EH (cell line): ENCODE measurements at places on chromosomes 3 and 15.

DNA sequence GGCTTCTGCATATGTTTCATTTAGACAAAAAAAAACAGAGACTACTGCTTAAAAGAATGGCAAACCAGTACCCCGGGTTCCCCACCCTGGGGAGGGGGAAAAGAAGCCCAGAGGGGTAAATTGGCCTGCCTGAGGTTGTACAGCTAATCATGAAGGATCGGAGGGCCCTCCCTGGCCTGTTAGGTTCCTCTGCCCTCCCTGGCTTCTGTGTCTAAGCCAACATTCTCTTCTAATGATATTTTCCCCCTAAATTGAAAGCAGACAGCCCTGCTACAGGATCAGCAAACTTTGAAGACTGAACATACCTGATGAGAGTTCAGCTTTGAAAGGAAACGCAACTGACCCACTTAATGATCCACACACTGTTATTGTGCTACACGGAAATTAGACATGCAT lies 2.5 kb downstream of the ARHGAP31 start:
- DNase-seq: no peak

DNA sequence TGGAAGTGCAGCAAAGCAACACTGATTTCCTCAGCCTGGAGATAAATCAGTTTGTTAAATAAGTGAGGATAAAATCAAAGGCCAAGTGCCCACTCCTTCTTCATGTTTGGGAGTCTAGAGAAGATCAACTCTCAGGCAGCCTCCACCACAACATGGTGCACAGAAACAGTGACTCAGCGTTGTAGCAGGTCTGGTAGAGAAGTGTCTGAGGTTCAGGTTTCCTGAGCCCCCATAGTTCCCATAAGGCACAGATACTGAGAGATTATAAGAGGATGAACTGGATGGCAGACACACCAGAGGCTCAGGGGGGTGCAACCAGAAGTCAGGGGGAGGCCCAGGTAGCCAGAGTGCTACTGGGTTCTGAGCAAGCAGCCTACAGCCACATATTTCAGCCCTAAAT lies 166.7 kb downstream of the FRMD5 start:
- DNase-seq: peak; percentile 29

- DNase-seq: no peak
Observed at GRCh38 chr3:43159876-43160255, 54.0 kb upstream of the POMGNT2 start.

DNA sequence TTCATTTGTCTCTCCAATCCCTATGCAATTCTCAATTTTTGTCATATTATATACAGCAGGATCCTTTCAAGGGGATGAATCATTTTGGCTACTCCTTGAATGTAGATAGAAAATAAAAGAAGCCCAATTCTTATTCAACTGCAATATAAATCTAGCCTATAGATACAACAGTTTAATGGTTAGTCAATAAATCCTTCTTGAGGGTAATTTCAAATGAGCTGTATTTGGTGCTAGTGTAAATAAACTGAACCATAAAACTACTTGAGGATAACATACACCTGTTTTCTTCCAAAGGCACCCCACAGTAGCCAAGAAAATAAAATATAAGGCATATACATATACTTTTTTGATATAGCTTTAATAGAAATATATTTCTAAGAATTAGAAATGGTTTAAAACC lies 830.3 kb downstream of the ROBO1 start:
- no peak for DNase-seq

DNA sequence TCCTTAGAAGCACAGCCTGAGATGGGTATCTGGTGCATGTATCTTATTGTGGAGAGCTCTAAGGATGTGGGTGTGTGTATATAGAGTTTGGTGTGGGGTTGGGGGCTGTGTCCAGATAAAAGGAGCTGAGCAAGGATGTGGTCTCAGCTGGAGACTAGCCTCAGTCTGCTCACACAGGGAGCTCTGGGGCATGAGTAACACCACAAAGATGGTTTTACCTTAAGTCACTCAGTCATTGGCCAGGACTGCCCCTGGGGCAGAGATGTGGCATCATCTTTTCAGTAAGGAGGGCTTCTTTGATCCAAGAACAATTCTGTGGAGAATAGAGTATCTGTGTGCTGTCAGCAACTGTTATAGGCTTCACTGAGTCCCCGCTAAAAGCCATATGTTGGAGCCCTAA lies 163.4 kb upstream of the NUDT16 start:
- DNase-seq: peak; percentile 68

DNA sequence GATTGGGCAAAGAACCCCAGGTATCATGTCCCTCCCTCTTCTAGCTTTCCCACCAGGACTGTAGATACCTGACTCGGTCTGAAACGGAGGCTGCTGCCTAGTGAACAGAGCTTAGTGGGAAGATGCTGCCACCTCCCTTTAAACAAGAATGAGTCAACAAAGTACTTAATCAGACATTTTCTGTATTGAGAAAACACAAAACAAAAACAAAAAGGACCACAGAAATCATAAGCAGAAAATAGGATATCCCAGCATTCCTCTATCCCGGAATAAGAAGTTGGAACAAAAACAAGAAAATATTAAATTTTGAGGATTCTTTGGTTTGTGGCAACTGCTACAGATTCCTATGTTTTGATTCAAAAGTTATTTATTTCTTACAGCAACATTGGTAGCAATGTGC lies 51.7 kb upstream of the COL8A1 start:
- peak; percentile 48 for DNase-seq

DNA sequence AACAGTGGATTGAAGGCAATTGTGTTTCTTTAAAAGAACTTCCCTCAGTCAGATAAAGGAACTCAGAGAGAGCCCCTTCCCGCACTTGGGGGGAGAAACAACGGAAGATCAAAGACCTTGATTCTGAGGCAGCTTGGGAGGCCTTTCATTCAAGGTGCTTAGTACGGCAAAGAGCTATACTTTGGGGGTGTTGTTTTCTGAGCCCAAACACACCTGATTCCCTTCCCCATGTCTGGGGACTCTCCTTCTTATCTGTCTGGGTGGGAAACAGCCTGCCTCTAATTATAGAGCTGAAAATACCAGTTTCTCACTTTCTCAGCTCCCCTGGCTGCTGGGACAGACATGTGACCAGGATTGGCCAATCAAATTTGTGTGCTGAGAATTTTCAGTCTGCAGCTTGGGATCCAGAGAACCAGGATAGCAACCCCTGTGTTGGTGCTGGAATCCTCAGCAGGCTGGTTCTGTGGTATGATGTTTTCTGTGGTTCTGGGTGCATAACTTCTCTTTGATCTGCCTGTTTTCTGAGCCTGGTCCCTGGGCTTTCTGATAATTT lies 19.4 kb upstream of the IQCF6 start:
- no peak for DNase-seq

GRCh38 chr15:66169625-66170024 lies 83.9 kb downstream of the MEGF11 start:
- no peak for DNase-seq

- DNase-seq: peak; percentile 49
Observed at GRCh38 chr3:27533261-27533607, 49.0 kb upstream of the SLC4A7 start.

DNA sequence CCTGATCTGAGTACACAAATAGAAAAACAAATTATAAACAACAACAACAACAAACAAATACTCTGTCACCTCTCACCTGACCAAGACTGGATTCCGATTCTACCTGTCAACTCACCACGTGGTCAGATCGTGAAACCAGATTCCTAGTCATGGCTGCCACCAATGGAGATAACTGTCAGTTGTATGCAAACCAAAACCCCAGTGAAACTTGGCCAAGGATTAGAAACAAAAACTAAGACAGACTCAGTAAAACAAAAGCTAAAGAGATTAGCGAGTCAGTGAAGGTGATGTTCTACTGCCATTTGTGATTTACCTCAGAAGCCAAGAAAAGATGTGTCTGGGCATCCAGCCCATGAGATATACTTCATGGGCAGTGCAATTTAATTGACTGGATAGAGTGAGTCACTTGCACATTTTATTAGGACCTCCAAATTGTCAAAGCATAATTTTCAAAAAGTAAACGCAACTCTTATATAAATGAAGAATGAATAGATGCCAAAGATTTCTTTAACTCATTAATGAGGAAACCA lies 31.1 kb downstream of the PHLDB2 start:
- peak; percentile 43 for DNase-seq

DNA sequence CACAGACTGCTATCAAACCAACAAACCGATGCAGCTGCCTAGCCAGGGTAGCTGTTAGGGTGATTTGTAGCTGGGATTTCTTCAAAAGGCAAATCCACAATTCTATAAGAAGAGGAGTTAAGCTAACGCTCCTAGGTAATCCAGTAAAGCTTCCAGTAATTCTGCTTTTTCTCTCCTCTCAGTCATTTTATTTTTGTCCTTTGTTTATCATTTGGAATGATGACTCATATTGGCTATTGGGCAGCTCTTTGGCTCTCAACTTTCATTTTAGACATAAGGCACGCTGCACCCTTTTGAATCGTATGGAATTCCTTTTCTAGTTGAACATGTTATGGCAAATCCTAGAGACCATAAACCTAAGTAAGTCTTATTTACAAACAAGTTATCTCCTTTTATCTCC lies 53.2 kb upstream of the PPARG start:
- DNase-seq: peak; percentile 28

- DNase-seq: no peak
Observed at GRCh38 chr15:43975770-43976169, 149.0 kb downstream of the WDR76 start.

- DNase-seq: no peak
Observed at GRCh38 chr15:90075420-90076289, 26.6 kb downstream of the IDH2 start.

DNA sequence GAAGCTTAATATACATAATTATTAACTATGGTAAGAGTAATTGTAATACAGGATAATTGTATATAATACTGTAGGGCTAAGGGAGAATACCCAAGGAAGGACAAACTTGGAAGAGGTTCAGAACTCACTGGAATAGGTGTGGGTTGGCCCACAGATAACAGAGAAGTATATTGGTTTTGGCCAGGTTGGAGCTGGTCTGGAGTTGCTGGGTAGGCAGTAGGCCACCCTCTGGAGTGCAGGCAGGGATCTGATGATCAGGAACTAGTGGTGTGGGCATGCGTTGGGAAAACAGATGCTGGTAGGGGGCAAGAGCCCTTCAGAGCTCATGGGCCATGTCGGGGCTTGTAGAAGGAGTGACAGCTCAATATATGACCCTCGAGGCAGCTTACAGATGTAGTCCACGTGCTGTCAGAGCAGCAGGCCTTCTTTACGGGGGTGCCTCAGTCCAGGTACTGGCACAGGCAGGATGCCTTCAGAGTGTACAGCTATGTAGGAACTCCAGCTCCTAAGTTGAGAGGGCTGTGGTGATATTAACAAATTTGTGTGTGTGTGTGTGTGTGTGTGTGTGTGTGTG lies 12.4 kb downstream of the IREB2 start:
- no peak for DNase-seq

GRCh38 chr3:104632947-104633346 lies 733.8 kb upstream of the ALCAM start:
- peak; percentile 8 for DNase-seq

- no peak for DNase-seq
Observed at GRCh38 chr3:128745742-128746141, 19.8 kb downstream of the RAB7A start.

- peak; percentile 9 for DNase-seq
Observed at GRCh38 chr3:131396170-131396569, 14.6 kb downstream of the NUDT16 start.

DNA sequence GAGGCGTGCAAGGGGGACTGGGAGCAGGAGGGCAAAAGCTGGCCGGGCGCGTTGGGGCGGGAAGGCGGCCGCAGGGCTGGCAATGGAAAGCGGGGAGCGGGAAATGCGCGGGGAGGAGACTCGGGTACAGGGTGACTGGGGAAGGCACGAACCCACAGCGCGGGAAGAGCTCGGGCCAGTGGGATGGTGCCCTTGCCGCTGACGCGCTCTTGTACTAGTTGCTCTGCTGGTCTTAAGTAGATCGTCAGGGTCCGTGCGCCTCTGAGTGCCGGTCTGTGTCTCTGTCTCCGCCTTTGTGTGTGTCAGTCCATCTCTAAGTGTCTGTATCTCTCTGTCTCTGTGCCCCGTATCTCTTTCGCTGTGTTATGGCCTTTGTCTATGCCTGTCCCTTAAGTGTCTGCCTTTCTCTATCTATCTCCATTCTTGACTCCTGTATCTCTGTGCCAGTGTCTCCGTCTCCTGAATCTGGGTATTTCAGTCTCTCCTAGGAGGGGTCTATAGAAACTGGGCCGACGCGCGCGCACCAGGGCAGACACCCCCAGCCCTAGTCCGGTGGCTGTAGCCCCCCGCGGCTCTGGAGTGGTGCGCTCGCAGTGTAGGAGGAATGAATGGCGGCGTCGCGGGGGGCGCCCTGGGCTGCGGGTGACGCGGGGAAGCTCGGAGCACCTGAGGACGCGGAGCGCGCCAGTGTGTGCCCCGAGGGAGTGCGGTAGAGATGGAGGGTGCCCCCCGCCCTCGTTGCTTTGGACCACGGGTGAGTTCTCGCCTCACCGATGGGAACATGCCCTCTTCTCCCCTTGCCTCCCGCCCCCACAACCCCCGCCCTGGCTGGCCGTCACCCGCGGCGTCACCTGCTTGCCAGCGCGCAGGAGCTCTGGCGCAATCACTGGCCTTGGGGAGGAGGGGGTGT lies 756 bp upstream of the CAMK2N2 start:
- DNase-seq: peak; percentile 43

DNA sequence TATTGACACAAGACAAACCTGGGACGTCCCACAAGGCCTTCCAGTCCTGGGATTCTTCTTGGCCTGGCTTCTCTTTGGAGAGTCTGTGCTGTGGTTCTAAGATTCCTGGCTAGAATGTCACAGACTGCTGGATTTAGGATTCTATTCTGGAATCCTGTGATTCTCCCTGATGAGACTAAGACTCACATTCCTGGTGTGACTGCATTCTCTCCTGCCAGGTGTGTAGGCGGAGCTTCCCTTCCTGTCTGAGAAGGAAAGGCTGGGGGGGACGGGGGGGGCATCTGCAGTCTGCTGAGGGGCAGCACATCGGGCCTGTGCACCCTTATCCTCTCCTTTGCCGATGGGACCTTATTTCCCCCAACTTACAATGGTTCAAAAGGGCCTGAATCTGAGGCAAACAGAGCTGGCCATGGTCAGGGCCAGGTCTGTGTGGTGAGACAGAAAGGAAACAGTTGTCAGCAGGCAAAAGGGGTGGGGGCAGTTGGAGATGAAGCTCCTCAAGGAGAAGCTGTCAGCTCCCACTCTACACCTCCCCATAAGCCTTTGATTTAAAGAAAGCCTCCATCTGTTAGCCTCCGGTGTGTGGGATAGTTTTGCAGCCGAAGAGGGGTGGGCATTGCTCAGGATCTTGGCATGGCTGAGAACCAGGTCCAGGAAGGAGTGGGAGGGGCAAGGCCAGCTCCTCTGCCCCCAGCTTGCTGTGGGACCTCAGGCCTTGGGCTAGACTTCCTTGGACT lies 30.9 kb downstream of the VIPR1 start:
- DNase-seq: no peak

- no peak for DNase-seq
Observed at GRCh38 chr3:56773986-56774385, 27.8 kb downstream of the ARHGEF3 start.
